ENCODE measurements at places on chromosomes 7 and 10.

DNA sequence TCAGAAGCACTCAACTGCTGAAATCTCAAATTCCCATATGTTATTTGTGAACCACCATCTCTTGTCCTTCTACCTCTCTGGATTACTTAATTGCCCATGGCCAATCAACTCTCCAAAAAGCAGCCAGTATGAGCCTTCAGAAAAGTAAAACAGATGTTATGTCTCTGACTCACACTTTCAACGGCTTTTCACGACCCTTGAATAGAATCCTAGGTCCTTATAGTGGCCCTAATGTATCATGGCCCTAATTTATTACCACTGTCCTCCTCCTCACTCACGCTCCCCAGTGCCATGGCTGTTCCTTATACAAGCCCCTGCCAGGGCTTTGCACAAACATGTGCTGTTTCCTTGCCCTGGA lies 20.0 kb downstream of the ZNF438 start:
- DNase-seq, result no peak

DNA sequence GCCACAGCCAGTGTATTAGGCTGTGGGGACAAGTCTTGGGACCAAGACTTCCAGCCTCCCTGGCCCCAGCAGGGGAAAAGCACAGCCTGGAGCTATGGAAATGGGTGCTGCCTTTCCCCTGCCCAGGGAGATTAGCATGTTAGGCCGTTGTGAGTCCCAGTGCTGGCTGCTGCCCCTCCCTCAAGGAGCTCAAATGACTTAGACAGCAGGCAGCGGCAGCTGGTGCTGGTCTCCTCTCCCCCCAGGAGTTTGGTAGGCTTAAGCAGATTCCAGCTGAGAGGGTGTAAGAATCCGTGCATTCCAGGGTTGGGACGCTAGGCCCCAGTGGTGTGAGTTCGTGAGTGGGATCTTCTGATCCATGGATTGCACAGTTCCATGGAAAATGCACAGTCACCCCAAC lies 301.5 kb upstream of the PHF14 start:
- DNase-seq, result no peak

DNA sequence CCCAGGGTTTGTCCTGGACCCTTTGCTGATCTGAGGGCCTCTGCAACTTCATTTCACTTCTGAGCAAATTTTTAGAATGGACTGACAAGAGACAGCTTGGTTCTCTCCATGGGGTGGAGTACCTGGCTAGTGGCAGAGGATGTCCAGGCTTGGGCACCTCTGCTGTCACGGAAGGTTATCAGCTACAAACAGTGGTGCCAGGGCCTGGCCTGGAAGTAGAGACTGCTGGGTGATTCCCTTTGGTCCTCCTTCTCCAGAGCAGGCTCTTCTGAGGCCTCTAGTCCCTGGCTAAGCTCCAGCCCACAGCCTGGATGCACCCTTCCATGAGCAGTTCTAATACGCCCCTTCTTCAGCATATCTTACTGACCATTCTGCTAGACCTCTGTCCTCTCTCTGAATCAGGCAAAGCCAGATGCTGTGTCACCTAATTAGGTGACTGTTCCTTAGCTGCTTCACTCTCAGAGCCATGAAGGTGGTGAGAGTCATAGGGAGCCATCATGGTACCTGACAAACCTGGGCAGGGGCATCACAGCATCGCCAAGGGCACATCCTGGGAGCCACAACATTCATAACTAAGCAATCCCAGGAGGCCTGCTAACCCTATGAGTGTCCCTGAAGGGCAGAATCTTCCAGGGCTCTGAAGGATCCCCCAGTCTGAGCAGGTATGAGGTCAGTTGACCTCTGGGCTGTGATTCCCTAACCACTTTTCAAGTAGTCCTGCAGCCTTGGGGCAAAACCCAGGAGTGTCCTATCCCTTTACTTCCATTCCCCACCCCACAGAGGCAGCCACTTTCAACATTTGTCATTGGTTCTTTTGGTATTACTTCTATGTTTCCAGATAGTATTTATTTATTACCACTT lies 4.0 kb downstream of the ARHGAP22 start:
- DNase-seq, result no peak

GRCh38 chr10:90141791-90142190 lies 440.4 kb downstream of the KIF20B start:
- no peak for DNase-seq

GRCh38 chr7:2525658-2526630 lies 6.4 kb downstream of the LFNG start:
- no peak for DNase-seq

GRCh38 chr10:47403446-47404318 lies 19.6 kb upstream of the ZNF488 start:
- no peak for DNase-seq

DNA sequence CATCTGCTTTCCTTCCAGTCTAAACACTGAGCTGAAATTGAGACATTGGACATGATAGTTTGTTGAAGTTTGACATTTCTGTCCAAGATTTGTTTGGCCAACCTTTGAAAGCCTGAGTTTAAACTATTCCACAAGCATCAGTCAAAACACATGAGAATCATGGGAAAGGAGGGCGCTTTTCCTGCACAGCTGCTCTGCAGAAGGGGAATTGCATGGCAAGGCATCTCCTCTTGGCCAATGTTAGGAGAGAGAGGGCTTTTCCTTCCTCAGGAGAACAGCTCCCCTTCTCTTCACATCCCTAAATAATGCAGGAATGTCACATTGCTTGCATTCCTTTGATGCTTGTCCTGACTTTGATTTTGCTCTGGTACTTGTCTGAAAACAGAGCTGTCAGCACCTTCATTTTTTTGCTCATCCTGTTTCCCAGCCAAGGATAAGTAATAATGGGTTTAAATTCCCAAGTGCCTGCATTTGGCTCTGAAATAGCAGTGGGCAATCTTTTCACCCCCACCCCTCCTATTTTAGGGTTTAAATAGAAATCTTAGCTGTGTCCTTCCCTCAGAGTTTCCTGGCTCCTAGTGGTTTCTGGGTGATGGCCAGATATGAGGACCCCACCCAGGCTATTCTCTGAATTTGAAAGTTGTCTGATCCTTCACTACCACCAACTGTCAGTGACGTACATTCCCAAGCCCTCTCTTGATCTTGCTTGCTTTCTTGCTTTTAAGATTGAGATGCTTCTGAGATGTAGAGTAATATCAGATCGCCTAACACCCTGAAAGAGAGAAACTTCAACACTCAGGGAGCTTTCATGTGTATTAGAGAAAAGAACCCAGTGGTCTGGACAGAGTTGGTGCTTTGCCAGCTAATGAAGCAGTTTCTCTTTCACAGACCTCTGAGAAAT lies 75.2 kb upstream of the NPVF start:
- no peak for DNase-seq

GRCh38 chr10:28897617-28898464 lies 220.5 kb downstream of the BAMBI start:
- no peak for DNase-seq

DNA sequence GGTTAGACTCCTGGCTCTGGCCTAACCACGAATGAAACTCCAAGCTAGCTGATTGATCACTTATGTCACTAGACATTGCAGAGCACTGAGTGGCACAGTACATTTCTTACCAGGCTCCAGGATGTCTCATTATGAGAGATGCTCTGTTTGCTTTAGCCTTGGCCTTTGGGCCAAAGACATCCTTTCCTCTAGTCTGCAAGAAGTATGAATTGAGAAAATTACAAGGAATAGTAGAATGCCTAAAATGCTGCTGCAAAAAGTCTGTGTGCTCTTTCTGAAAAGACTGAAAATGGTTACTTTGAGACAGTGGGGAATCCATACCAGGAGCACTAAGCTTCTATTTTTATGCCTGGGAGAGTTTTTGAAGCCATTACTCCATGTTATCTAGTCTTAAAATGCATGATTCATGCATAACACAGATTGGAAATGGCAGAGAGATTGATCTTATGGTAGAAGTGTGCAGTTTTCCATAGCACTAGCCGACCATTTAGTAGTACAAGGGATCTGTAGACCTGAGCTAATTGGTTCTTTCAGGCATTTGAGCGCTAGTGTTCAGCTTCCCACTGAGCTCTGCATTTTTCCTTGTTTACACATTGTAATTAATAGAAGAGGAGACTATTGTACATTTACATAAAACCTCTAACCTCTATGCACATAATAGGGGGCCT lies 303.8 kb downstream of the PRKG1 start:
- no peak for DNase-seq

DNA sequence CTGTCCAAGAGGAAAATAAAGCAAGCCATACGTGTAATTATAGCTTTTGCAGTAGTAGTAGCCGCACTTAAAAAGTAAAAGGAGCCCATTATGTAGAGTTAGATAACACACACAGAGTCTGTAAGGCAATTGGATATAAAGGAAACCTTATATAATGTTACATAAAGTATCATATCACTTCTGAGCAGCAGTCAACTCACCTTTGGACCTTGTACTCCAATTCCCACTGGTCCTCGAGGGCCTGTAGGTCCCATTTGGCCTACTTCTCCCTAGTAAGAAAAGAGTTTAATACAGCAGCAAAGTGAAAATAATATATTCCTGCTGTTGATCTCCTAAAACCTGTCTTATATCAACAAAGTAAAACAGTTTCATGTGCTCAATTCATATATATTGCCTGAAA lies 83.6 kb downstream of the COL28A1 start:
- DNase-seq, result no peak

DNA sequence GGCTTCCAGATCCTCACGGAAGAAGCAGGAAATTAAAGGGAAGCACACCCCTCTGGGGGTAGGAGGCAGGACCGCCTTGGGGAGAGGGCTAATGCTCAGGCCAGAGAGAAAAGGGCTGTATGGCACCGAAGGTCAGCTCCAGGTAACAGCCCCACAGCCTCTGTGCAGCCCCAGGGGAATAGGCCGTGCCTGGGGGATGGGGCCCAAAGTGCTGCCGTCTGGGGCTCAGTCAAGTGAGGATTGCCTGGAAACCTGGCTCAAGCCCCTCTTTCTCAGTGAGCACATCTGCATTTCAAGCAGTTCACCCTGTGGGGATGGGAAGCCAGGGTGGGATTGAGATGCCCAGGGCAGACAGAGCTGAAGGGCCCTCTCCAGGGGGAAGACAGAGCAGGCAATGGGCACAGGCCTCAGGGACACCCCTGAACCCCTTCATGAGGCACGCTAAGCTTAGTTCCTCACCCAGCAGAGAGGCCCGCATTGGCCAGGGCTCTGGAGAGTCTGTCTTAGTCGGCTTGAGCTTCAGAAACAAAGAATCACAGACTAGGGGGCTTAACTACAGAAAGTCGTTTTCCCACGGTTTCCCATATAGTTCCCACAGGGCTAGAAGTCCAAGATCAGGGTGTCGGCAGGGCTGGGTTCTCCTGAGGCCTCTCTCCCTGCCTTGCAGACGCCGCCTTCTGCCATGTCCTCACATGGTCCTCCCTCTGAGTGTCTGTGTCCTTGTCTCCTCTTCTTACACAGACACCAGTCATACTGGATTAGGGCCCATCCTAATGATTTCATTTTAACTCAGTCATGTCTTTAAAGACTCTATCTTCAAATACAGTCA lies 118.2 kb downstream of the PTPN20 start:
- no peak for DNase-seq

DNA sequence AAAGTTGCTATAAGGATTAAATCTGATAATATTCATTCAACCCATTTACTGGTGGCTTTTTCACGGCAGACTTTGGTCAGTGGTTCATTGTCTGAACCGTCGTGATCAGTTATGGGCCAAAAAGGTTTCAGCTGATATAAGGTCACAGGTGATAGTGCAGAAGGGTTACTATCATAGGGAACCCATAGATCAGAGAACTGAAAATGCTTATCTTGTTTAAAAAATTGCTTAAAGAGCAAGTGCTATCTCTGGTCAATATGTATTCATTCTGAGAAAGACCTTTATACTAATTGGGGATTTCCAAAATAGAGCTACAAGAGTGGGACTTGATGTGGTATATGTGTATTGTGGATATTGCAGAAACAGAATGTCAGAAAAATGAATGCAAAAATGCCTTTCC lies 147.8 kb upstream of the SEMA3E start:
- DNase-seq, result no peak

GRCh38 chr7:149719050-149719899 lies 54.1 kb downstream of the ZNF467 start:
- no peak for DNase-seq

DNA sequence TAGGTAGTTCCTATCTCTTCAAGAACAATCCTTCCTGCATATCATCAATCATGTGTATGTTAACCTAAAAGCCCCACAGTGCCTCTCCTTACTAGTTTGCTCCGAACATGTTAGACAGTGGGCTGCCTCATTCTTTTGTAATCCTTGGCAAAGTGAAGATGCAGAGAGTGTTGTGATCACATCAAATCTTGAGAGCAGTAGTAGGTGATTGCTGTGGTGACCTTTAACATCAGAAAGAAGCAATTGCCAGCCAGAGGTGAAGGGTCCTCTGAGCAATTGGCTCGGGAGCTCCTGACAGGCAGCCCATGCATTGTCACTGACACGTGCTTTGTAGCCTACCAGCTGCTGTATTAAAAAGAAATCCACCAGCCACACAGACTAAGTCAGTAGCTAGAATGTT lies 19.6 kb upstream of the GSTK1 start:
- no peak for DNase-seq

DNA sequence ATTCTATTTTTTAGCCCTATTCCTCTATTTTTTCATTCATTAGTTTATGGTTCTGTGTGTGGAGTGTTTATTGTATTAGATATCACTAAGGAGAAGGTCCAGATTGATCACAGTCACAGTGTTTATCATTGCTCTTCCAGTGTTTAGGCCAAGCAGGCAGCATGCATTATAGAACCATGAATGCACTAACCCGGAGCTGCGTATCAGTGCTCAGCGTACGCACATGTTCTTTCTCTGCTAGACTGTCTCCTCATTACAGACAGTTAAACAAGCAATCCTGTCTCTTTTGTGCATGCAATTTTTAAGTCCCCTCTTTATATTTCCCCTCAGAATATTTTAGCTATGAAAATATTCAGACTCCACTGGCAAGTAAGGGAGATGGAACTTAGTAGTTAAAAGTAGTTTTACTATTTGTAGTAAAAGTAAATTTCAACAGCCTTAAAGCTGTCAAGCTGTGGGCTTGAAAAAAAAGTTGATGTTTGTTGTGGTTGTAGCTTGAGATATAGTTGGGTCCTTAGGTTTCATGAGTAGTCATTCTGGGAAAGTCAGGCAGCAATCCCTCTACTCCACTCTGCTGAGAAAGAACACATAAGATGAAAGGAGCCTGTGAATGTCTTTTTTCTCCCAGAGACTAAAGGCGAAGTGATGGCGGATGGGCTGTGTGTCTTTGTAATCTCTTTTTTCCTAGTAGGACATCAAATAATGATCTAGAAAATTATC lies 260.4 kb downstream of the CDK14 start:
- DNase-seq, result no peak

GRCh38 chr7:124796771-124797170 lies 31.2 kb upstream of the GPR37 start:
- no peak for DNase-seq

GRCh38 chr7:92325173-92325572 lies 79.4 kb downstream of the ANKIB1 start:
- no peak for DNase-seq
